ENCODE measurements at places on chromosomes 11 and 22. TPM values are rescaled to one million over a fixed set of nuclear protein-coding genes. Genes with fewer than 3 reads are reported as not detected.

- H3K27me3 ChIP-seq = no peaks in the 10 kb centered on the region
- H3K4me3 ChIP-seq = no peak overlapping the region
- peak; percentile 19 for DNase-seq
- peaks cover 25% of the 10 kb centered on the region for H3K4me1 ChIP-seq
These were observed 236.2 kb downstream of the ETS1 start for GRCh38 chr11:128351168-128351567.

DNA sequence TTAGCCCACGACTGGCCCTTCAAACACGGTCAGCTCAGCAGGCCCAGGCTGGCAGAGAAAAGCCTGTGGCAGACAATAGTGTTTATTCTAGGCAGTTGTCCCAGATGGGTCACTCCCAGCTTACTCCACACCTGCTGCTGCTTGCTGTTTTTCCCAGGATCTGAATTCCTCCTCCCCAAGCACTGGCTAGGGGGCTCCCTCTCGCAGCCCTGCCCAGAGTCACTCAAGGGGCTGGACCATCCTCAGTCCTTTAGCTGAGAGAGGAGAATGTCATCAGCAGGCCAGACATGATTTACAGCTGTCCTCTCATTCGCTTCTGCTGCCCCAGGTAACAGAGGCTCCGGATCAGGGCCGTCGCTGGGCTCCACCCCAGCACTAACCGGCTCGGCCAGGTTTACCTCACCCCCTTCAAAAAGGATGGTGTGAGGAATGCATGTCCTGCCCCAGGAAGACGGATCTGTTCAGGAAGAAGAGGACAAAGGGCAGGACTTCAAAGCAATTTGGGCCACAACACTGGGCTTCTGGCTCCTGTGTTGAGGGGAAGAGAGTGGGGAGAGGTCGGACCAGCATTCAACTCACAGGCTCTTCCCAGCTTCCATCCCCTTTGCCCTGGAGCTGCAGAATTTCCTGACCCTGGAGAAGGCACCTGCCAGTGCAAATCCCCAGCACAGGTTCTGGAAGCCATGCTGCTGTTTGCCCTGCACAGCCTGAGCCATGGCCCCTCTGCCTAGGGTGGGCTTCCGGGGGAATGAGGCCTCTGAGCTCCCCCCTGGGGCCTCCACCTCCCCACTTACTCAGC, 59.7 kb upstream of the BARX2 start:
- DNase-seq = no peak
- no peaks in the 10 kb centered on the region for H3K27me3 ChIP-seq
- H3K27ac ChIP-seq = no peak overlapping the region
- H3K36me3 ChIP-seq = no peaks in the 10 kb centered on the region
- H3K4me3 ChIP-seq = no peak overlapping the region

GRCh38 chr22:17847360-17848078, 73.2 kb upstream of the BID start:
- H3K27me3 ChIP-seq = no peaks in the 10 kb centered on the region
- peaks cover 2% of the 10 kb centered on the region for H3K4me1 ChIP-seq
- no peak for DNase-seq
- peaks cover 2% of the 10 kb centered on the region for H3K36me3 ChIP-seq

TCF20 gene
- total RNA-seq = 64.1 TPM

Measured in CD4-positive, alpha-beta T cell (primary cell).